ENCODE measurements at places on chromosomes 5 and 9.

GRCh38 chr9:3788211-3788610 lies 262.4 kb upstream of the RFX3 start:
- DNase-seq: no peak

GRCh38 chr5:152084476-152084875 lies 159.8 kb upstream of the GLRA1 start:
- no peak for DNase-seq

- DNase-seq: no peak
Measured at GRCh38 chr9:124462739-124463138, 12.5 kb downstream of the ADGRD2 start.

- no peak for DNase-seq
Measured at GRCh38 chr5:84131372-84131771, 253.3 kb downstream of the EDIL3 start.

- DNase-seq: no peak
Measured at GRCh38 chr9:107214381-107214780, 68.7 kb upstream of the RAD23B start.

DNA sequence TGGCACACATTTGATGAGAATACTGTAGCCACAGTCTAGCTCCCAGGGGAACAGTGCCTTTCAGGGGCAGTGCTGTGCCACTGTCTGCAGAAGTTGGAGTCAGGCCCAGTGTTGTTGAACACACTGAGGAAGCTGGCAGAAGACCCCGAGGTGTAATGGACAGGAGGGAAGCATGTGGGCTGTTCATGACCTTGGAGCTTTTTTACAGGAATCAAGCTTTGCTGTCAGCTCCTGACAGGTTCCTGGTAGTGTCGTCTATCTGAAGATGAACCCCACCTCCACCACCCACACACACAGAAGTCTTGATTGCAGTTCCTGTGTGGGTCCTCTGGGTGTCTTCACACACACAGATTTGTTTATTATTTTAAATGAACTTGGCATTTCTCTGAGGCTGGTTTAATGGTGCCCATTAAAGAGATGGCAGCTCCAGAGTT lies 40.3 kb upstream of the TNFAIP8 start:
- DNase-seq: no peak

DNA sequence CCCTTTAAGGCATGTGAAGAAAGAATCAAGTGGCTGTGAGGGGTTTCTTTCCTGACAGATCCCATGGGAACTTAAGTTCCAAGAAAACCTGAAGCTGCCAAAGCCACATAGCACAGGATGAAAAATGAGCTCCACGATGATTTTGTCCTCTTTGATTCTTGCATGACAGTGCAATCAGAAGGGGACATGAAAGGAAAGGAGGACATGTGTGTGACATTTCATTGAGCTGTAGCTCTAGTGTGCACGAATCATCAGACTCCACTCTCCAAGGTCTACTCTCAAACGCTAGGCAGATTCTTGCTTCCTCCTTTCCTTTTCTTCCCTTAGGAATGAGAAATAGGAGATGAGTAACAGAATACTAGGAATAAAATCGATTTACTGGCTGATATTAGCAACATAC lies 142.0 kb downstream of the ZNF608 start:
- no peak for DNase-seq

- peak; percentile 79 for DNase-seq
Measured at GRCh38 chr5:172904643-172905345, 54.4 kb upstream of the RPL26L1 start.

GRCh38 chr5:119321569-119322311 lies 34.1 kb upstream of the TNFAIP8 start:
- no peak for DNase-seq

DNA sequence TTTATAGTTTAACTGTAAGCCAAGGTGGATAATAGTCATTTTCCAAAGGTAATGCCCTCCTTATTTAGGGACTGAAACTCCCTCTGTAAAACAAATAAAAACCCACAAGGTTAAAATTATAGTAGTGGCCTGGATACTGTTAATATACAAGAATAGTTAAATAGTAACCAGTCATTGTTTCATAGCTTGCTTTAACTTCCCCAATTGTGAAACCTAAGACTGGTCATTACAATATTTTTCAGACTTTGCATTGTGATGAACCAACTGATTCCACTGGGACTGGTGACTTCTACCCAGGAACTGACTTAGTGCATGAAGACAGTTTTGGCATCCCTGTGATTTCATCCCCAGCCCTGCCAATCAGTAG lies 162.6 kb downstream of the SMC2 start:
- DNase-seq: no peak

DNA sequence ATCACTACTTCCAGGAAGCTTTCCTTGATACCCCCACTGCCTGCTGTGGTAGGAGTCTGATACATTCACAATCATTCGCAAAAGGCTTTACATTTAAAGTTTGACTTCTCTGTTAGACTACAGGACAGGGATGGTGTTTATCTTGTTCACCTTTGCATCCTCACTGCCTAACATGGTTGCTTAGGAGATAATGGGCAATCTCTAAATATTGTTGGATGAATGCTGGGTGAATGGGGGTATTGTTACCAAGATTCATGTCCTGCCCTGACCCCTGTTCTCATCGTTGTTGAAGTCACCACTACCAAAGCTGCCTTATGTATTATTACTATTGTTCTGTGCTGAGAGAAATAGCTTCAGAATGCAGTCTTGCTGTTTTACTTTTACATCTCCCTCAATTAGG lies 7.7 kb upstream of the TMEFF1 start:
- DNase-seq: no peak

- peak; percentile 57 for DNase-seq
Measured at GRCh38 chr9:133377721-133378216, 1.6 kb downstream of the STKLD1 start.

DNA sequence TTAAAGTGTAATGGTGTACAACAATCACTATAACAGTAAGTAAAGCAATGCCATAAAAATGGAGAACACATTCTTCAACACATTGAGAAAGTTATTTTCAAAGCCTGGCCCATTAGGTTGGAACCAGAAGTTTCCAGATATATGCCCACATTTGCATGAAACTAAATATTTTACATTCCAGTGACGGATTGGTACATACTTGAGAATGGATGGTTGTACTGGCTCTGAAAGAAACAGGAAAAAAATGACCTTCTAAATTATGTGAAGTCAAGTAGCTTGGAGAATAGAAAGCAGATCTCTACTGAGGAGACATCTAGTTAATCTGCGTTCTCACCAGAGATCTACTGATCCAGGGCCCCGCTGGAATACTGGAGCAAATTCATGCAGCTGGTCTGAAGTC lies 1037.0 kb downstream of the NR2F1-AS1 start:
- peak; percentile 49 for DNase-seq

GRCh38 chr5:61289669-61290306 lies 42.3 kb upstream of the ZSWIM6 start:
- DNase-seq: no peak

DNA sequence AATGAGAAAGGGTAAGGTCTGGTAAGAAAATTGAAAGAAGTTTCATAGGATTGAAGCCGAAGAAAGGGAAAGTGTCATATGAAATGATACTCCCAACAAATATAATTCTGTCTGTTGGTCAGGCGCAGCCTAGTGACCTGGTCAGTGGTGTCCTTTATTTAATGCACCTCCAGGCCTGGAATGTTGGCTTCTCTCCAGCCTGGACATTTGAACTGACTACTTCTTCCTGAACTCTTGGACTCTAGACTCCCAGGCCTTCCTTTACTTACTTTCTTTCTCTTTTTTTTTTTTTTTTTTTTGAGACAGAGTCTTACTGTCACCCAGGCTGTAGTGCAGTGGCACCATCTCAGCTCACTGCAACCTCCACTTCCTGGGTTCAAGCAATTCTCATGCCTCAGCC lies 1381.5 kb upstream of the WWC1 start:
- DNase-seq: no peak
